ENCODE measurements at places on chromosomes 4 and X.

DNA sequence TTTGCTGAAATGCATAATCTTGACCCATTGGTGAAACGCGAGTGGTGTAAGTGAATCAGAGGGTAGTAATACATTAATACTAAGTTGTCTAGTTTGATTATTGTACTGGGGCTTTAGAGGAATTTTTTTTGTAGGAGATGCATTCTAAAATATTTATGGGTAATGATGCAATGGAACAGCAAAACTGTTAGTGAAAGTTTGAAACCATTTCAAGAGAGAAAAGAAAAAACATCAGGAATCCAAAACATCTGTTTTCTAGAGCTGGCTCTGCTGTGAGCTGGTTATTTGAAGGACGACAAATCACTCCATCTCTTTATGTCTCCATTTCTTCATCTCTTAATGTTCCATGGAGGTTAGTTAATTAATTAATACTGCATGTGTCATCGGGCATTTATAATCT is 351.9 kb upstream of the FAT1 start:
- no peak for DNase-seq

DNA sequence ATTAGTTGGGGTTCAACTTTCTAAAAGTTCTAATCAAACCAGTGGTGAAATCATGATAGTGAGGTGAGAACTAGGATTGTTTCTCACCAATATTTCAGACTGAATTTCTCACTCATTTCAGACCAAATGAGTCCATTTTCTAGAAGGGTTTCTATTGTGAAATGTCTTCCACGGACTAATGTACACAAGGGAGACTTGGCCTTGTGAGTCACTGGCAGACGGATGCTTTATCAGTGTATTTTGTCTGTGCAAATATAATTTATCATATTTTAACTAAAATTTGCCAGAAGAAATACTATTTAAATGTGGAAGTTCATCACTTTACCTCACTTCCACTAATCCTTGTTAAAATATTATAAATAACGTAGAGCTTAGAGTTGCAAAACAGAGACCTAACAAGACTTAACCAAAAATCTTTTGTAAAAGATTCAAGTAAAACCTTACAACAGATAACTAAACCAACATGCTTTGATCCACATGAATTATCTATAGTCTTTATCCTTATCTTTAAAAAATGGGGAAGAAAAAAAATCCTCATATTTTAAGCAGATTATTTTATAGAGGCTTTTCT is 506.0 kb upstream of the FAM241A start:
- DNase-seq = no peak

DNA sequence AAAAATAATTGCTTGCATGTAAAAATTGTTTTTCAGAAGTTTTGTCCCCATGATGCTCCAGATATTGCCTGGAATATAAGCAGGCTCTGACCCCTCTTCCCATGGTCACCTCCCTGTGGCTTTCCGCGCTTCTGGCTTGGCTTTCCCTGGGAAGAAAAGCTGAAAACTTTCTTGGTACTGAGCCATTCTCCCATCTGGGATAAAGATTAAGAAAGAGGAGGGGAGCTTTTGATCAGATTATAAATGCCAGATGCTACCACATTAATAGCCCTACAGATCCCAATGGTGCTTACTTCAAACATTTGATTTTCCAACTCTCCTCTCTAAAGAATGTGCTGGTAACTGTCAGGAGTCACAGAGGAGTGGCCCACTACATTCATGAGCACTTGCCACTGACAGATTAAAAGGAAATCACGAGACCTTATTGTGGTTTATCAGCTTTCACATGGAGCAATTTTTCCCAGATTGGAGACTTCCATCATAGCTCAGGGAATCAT is 54.4 kb upstream of the GAB1 start:
- peak; percentile 70 for DNase-seq

GRCh38 chrX:130531066-130531465 is 129.3 kb downstream of the RBMX2 start:
- no peak for DNase-seq

DNA sequence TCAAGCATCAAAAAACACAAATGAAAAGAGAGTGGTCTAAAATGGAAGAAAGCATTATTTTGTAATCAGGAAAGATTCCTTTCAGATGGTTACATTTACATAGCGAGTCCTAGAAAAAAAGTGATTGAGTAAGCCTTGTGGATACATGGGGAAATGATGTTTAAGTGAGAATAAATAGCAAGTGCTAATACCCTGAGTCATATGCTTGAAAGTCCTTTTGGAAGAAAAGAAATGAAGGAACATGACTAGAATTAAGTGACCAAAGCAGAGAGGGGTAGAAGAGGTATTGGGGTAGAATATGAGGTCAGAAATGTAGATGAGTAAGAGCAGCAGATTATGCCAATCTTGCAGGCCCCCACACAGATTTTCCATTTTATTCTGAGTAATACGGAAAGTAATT is 814.8 kb upstream of the GRID2 start:
- DNase-seq = no peak

DNA sequence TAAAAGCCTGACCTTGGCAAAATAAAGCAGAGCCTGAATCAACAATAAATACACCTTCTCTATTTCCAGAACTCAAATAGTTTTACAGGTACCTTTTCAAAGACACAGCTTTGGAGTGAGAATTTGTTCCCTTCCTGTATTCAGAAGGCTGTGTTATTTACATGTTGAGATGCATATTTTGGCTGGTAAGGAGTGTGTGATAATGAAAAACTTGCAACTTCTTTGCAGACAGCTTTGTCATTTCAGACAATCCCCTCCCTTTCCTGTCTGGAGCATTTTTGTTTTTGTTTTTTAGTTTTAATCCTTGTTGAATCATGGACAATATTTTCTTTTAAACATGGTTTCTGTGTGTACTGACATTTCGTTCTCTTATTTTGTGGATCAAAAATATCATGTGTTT is 493.8 kb downstream of the FAT4 start:
- no peak for DNase-seq

Data from sciatic nerve (tissue), 2 donors.